ENCODE measurements at places on chromosomes 1 and 21. TPM values are rescaled to one million over a fixed set of nuclear protein-coding genes. Genes with fewer than 3 reads are reported as not detected.

GRCh38 chr1:207814469-207814868 lies 62.6 kb downstream of the CD46 start:
- H3K36me3 ChIP-seq, result peaks cover 92% of the 10 kb centered on the region
- peak; percentile 54 for DNase-seq
- no peaks in the 10 kb centered on the region for H3K4me1 ChIP-seq
- H3K27ac ChIP-seq, result peak overlapping the region; percentile 96

DMRTA2 gene
- total RNA-seq, result not detected

- no peaks in the 10 kb centered on the region for H3K36me3 ChIP-seq
- no peak for DNase-seq
- H3K27ac ChIP-seq, result no peak overlapping the region
- H3K4me1 ChIP-seq, result peaks cover 19% of the 10 kb centered on the region
- no peak overlapping the region for H3K4me3 ChIP-seq
- H3K27me3 ChIP-seq, result no peaks in the 10 kb centered on the region
Observed at GRCh38 chr1:67834246-67834877, 1.1 kb upstream of the GNG12 start.

GRCh38 chr1:22101199-22101598 lies 41.7 kb downstream of the WNT4 start:
- H3K4me1 ChIP-seq, result peaks cover 10% of the 10 kb centered on the region
- no peaks in the 10 kb centered on the region for H3K27me3 ChIP-seq
- H3K4me3 ChIP-seq, result no peak overlapping the region
- H3K27ac ChIP-seq, result no peak overlapping the region
- DNase-seq, result no peak

DNA sequence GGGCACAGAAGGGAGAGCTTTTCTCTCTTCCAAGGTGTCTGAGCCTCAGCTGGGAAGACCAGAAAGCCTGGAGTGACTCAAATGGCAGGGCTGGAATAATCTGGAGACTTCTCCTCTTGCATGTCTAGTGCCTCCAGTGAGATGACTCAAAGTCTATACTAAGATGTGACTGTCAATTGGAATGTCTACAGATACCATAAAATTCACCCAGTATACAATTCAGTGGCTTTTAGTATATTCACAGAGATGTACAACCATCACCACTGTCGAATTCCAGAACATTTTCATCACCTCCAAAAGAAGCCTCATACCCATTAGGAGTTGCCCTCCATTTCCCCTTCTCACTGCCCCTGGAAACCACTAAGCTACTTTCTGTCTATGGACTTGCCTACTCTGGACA lies 47.9 kb upstream of the CNN3 start:
- peak overlapping the region; percentile 60 for H3K27ac ChIP-seq
- H3K36me3 ChIP-seq, result no peaks in the 10 kb centered on the region
- DNase-seq, result no peak

DNA sequence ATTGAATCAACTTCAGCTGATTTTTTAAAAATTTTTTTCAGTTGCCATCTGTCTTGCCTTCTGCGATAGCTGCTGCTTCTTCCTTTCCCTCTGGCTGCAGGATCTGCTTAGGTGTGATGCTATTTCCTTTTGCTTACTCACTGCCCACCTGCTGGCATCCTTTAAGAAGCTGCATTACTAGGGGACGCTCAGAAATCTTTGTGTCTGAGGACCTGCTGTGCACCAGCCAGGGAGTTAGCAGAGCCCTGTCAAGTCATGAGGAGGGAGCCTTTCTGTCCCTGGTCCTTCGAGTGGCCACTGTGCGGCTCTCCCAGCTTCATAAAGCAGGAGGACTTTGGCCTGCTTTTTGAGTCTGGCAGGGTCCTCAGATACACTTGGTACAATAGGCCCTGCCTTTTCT lies 327.8 kb downstream of the USH2A start:
- DNase-seq, result no peak
- H3K27ac ChIP-seq, result no peak overlapping the region
- H3K4me1 ChIP-seq, result no peaks in the 10 kb centered on the region
- no peaks in the 10 kb centered on the region for H3K36me3 ChIP-seq
- H3K4me3 ChIP-seq, result no peak overlapping the region
- no peaks in the 10 kb centered on the region for H3K27me3 ChIP-seq

DNA sequence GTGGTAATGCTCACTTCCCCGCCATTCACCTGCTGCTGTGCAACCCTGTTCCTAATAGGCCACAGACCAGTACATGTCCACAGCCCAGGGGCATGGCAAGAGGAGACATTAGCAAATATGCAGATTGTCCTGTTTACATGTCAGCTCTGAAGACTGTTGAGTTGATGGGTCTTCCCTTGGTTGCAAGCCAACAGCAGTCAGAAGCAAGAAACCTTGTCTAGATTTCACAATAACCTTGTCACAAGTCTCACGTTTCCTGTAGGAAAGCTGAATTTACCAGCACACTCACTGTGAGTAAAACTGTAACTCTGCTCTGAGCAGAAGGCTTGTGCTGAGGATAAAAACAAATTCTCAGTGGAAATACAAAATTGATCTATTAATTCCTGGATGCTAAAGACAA lies 195.1 kb downstream of the HLX start:
- no peaks in the 10 kb centered on the region for H3K27me3 ChIP-seq
- no peak overlapping the region for H3K27ac ChIP-seq
- no peak overlapping the region for H3K4me3 ChIP-seq
- H3K4me1 ChIP-seq, result no peaks in the 10 kb centered on the region

DNA sequence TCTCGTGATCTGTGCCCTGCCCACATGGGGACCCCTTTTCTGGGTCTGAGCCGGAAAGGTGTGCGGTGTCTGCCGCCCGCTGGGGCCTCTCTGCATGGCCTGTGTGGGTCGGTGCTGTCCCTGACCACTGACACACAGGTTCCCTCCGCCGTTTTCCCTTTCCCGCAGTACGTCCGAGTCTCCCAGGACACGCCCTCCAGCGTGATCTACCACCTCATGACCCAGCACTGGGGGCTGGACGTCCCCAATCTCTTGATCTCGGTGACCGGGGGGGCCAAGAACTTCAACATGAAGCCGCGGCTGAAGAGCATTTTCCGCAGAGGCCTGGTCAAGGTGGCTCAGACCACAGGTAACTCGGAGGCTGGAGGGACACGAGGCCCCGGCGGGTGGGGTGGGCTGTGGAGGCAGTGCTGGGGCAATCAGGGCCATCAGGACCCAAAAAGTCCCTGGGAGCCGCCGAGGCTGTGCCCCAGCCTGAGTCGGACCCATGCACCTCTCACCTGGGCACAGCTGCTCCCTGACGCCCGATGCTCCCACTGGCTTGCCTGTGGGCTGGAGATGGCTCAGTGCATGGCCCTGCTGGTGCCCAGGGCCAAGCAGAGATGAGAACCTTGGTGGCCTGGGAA lies 13.3 kb downstream of the TRPM2 start:
- H3K27me3 ChIP-seq, result no peaks in the 10 kb centered on the region
- no peak overlapping the region for H3K4me3 ChIP-seq
- DNase-seq, result no peak
- H3K27ac ChIP-seq, result no peak overlapping the region

GRCh38 chr1:108811611-108812010 lies 45.3 kb downstream of the AKNAD1 start:
- no peak for DNase-seq
- no peak overlapping the region for H3K27ac ChIP-seq
- H3K4me1 ChIP-seq, result peaks cover 21% of the 10 kb centered on the region
- H3K27me3 ChIP-seq, result no peaks in the 10 kb centered on the region

DISP3 gene
- total RNA-seq, result 0.16 TPM

- peaks cover 25% of the 10 kb centered on the region for H3K4me1 ChIP-seq
- no peak overlapping the region for H3K27ac ChIP-seq
- H3K27me3 ChIP-seq, result no peaks in the 10 kb centered on the region
- no peak overlapping the region for H3K4me3 ChIP-seq
- no peaks in the 10 kb centered on the region for H3K36me3 ChIP-seq
- DNase-seq, result no peak
Observed at GRCh38 chr21:45344576-45344975, 56.9 kb upstream of the POFUT2 start.

CATSPERE gene
- total RNA-seq, result 0.20 TPM

DNA sequence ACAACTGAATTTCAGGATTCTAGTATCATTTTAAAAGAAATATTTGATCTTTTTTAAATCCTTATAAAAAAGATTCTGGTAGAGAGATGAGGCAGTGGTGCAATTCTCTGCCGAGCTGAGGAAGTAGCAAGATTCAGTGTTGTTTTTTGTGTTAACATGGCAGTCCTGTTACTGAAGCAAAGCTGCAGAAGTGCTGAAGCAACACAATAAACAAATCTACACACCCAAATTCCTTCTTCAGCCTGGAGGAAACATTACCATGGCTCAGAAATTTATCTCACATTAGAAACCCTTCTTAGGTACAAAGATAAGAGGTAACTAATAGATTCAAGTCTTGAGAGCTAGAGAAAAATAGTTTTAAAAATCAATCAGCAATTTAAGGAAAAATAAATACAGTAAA lies 216.0 kb downstream of the DENND1B start:
- H3K27ac ChIP-seq, result no peak overlapping the region
- H3K4me1 ChIP-seq, result peaks cover 9% of the 10 kb centered on the region
- H3K4me3 ChIP-seq, result no peak overlapping the region
- no peak for DNase-seq
- H3K36me3 ChIP-seq, result no peaks in the 10 kb centered on the region

GRCh38 chr21:32378956-32379355 lies 13.9 kb downstream of the URB1 start:
- no peaks in the 10 kb centered on the region for H3K27me3 ChIP-seq
- H3K27ac ChIP-seq, result peak overlapping the region; percentile 41
- peaks cover 77% of the 10 kb centered on the region for H3K36me3 ChIP-seq
- H3K4me1 ChIP-seq, result no peaks in the 10 kb centered on the region
- H3K4me3 ChIP-seq, result no peak overlapping the region
- DNase-seq, result no peak

SYT11 gene
- total RNA-seq, result 15.5 TPM

NKAIN1 gene
- total RNA-seq, result not detected

DNA sequence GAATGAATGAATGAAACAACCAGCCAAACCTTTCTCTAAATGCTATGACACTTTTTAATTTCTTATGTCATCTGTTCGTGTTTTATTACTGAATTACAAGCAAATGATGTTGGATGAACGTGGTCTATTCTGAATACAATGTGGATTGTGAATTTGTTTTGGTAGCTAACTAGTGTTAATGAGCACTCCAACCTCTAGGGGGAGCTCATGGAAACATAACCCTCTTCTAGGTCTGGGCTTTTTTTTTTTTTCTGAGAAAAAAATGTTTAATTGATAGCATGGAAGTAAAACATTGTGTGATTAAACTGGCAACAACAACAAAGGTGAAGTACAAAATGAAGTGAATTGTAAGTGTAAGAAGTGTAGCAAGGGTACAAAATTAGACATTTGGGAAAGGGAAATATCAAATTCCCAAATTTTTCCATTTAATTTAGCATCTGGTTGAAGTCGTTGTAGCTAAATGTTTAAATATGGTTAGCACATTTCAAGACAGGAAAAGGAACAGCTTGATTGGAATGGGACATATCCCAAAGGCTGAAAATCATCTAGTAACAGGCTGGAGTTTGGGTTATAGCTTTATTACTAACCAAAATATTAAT lies 42.6 kb upstream of the PTGS2 start:
- H3K4me3 ChIP-seq, result no peak overlapping the region
- no peaks in the 10 kb centered on the region for H3K36me3 ChIP-seq
- no peak overlapping the region for H3K27ac ChIP-seq
- no peaks in the 10 kb centered on the region for H3K27me3 ChIP-seq

- H3K27me3 ChIP-seq, result no peaks in the 10 kb centered on the region
- H3K27ac ChIP-seq, result no peak overlapping the region
- H3K36me3 ChIP-seq, result peaks cover 14% of the 10 kb centered on the region
- H3K4me3 ChIP-seq, result no peak overlapping the region
- DNase-seq, result no peak
Observed at GRCh38 chr21:32483293-32483595, 70.7 kb downstream of the EVA1C start.

GRCh38 chr1:184891440-184891839 lies 82.9 kb downstream of the NIBAN1 start:
- peaks cover 14% of the 10 kb centered on the region for H3K36me3 ChIP-seq
- H3K27me3 ChIP-seq, result no peaks in the 10 kb centered on the region
- DNase-seq, result no peak
- peaks cover 55% of the 10 kb centered on the region for H3K4me1 ChIP-seq
- H3K27ac ChIP-seq, result peak overlapping the region; percentile 67

SLC6A17 gene
- total RNA-seq, result not detected

GRCh38 chr1:169584483-169585144 lies 1.7 kb downstream of the F5 start:
- H3K4me3 ChIP-seq, result no peak overlapping the region
- no peaks in the 10 kb centered on the region for H3K27me3 ChIP-seq

- no peaks in the 10 kb centered on the region for H3K4me1 ChIP-seq
- no peak overlapping the region for H3K4me3 ChIP-seq
- no peak for DNase-seq
- no peaks in the 10 kb centered on the region for H3K36me3 ChIP-seq
Observed at GRCh38 chr1:94084547-94084946, 36.4 kb downstream of the ABCA4 start.

GRCh38 chr1:89698020-89698560 lies 65.2 kb downstream of the LRRC8C start:
- no peaks in the 10 kb centered on the region for H3K27me3 ChIP-seq
- H3K36me3 ChIP-seq, result no peaks in the 10 kb centered on the region
- no peak overlapping the region for H3K4me3 ChIP-seq

All from right atrium auricular region (tissue), 2 donors.